ENCODE measurements at places on chromosomes 1 and 21. TPM values are rescaled to one million over a fixed set of nuclear protein-coding genes. Genes with fewer than 3 reads are reported as not detected.

The SV2A gene
- 3.4 TPM for total RNA-seq

The LYPD8 gene
- total RNA-seq, result not detected

The RLF gene
- total RNA-seq, result 14.0 TPM

The NUDT4B gene
- 1.2 TPM for total RNA-seq

The OR2AK2 gene
- not detected for total RNA-seq

The PCBP3 gene
- total RNA-seq, result 0.32 TPM

The GJA5 gene
- total RNA-seq, result 1.8 TPM
